ENCODE measurements at places on chromosomes 6 and 20.

- no peak for DNase-seq
Measured at GRCh38 chr6:167927246-167927645, 70.2 kb upstream of the KIF25 start.

GRCh38 chr20:24792641-24793495 lies 156.2 kb upstream of the CST7 start:
- no peak for DNase-seq

- no peak for DNase-seq
Measured at GRCh38 chr6:162690158-162690557, 37.4 kb downstream of the PRKN start.

GRCh38 chr6:55950071-55950814 lies 74.9 kb upstream of the BMP5 start:
- no peak for DNase-seq

GRCh38 chr20:50799890-50800550 lies 5.2 kb downstream of the BCAS4 start:
- no peak for DNase-seq

GRCh38 chr6:155408981-155409380 lies 46.7 kb downstream of the NOX3 start:
- no peak for DNase-seq

Measured in fibroblast of skin of back (primary cell).